ENCODE measurements at places on chromosomes 13 and 19. TPM values are rescaled to one million over a fixed set of nuclear protein-coding genes. Genes with fewer than 3 reads are reported as not detected.

DNA sequence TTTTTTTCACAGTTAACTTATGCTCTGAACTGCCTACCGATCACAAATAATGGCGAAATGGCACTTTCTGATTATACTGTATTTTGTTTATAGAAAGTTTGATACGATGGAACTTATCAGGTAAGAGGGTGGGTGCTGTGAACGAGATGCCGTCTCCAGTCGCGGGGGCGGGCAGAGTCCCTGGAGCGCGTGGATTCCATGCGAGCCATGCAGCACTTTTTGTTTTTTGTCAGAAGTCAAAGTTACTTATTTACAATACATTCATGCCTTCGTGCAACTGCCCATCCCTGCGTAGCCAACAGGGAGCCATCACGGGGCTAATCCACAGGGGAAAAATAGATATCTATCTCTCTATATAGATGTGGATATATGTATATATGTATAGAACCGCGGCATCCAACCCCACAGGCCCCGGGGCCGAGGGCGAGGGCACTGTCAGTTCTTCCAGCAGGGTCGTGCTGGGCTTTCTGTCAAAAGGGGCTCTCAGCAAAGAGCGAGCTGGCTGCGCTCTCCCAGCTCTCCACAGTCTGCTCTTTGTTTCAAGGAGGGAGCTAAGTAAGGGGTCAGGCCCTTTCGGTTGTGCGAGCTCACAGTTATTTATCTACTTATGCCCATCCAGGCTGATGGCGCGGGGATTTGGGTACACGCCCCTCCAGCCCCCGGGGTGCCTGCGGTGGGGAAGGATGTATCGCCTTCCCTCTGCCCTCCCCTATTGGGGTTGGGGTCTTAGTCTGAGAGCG, 3.4 kb downstream of the SLITRK1 start:
- no peak for DNase-seq

DNA sequence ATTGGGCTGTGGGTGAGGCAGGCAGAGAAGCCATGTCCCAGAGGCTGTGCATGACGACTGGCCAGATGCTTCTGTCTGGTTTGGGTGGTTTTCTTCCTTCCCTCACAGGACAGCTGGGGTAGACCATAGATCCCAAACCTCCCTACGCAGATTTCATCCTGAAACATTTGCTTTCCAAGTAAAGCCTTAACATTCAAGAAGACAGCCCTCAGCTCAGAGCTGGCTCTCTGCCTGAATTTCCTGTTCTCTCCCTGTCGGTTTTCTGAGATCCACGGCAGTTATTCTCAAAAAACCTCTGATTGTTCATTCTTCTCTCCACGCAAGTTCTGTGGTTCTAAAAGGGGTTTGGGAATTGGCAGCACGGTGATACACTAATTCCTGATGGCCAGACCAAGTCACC, 25.3 kb downstream of the UQCRFS1 start:
- DNase-seq, result no peak

PNMA8A gene
- total RNA-seq, result not detected

- no peak for DNase-seq
These were observed 7.8 kb upstream of the C19orf84 start for GRCh38 chr19:51398096-51398704.

- no peak for DNase-seq
These were observed 10.3 kb downstream of the CYP2B6 start for GRCh38 chr19:41001243-41001971.

GRCh38 chr13:72586518-72586917, 140.9 kb downstream of the MZT1 start:
- no peak for DNase-seq

DNA sequence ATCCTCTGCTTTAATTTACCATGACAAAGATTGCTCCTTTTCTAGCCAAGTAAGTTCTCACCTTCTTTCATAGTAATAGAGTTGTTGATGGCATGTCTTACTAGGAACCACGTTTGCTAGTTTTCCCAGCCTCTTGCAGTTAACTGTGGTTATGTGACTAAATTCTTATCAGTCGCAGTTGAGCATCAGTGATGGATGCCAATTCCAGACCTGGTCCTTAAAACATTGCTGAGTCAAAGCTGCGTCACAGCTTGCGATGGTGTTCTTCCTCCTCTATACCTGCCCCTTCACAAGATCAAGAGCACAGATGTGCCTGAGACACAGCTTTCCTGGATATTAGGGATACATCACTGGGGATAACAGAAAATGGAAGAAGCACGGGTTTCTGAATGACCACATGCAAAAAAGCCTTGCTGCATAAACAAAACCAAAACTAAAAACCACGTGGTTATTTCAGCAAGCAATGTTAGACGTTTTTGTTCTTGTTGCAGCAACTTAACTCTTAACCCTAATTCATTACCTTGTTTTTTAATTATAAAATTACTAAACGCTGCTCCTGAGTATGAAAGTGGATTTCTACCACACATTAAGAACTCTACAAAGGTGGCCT, 97.6 kb upstream of the DACH1 start:
- DNase-seq, result no peak

GRCh38 chr13:80126389-80127068, 214.4 kb downstream of the SPRY2 start:
- no peak for DNase-seq

TUBA3C gene
- total RNA-seq, result not detected

DNA sequence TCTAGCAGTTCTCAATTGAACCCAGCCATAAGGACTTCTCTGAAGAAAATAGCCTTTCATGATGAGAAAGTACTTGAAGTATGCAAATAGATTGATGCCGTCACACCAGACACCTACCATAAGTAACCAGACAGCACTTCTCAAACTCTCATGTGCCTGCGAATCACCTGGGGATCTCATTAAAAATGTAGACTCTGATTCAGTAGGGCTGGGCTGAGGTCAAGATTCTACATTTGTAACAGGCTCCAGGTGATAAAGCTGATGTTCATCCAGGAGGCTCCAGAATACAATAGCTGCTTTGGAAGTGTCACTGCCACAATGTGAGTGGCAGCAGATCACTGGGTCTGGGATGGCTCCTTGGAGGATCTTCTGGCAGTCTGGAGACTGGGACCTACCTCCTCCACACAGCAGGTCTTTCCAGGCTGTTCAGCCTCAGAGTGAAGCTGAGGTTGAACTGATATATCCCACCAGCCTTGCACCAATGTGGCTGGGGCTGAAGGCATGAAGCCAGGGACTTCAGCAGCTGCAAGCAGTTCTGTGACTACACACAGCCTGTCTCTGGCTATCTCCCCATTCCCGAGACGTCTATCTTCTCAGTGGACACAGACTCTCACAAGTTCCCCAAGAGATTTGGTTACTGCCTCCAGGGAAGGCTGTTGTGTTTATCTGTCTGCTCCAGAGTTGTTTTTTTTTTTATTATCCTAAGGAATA, 9.1 kb downstream of the MBNL2 start:
- DNase-seq, result no peak

LONP1 gene
- 77.5 TPM for total RNA-seq
